Stimulated activated CD4-positive, alpha-beta T cell treated with anti-CD3 and anti-CD28 coated beads, Interleukin-15, amount 100 ng/mL, for 48 hours (primary cell): ENCODE measurements at places on chromosomes 1 and 21.

- no peak for DNase-seq
Observed at GRCh38 chr21:43824333-43825241, 35.2 kb downstream of the RRP1 start.

- no peak for DNase-seq
Observed at GRCh38 chr1:211752951-211753486, 77.5 kb downstream of the LPGAT1 start.

- no peak for DNase-seq
Observed at GRCh38 chr1:24928689-24929397, 1.2 kb downstream of the RUNX3 start.

DNA sequence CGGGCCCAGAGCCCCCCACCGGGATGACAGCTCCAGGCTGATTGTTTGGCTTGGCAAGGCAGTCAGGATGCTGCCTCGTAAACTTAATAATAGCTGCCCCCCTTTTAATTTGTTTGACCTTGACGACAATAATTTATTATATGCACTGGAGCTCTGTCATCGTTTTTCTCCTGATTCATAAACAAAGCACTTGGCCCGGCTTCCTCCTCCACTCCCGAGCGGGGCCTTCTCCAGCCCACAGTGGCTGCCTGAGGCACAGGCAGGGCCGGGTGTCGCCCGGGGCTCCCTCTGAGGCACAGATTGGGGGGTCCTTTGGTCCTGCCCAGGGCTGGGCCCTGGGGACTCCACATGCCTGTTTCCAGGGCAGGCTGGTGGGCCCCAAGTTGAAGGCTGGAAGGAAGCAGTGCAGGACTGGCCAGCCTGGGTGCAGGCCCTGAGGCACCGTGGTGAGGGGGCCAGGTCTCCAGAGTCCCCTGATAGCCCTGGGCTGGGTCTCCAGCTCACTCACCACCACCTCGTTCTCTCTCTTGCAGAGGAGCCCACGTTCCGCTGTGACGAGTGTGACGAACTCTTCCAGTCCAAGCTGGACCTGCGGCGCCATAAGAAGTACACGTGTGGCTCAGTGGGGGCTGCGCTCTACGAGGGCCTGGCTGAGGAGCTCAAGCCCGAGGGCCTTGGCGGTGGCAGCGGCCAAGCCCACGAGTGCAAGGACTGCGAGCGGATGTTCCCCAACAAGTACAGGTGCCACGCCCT is 52.0 kb upstream of the ARHGEF16 start:
- DNase-seq, result no peak

DNA sequence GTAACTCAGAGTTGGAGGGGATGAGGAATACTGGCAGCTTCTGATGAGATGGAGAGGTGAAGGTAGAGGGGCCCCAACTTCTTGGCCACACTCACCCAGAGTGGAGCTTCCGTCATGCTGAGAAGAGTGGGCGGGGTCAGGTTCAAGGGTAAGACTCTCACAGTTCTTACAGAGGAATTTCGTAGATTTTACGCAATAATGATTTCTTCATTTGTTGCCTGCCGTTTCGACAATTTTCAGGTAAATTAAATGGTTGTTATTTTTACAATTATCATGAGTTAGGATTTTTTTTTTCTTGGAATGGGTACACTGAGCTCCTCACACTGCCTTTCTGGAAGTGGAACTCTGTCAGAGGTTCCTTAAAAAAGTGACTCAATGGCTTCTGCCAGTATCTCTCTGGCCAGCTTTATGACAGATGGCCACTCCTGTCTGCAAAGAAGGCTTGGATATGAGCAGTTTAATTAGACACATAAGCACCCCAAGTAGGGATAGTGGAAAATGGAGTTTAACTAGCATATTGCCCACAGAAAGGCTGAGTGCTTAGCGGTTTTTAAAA is 13.8 kb upstream of the NLRP3 start:
- no peak for DNase-seq

DNA sequence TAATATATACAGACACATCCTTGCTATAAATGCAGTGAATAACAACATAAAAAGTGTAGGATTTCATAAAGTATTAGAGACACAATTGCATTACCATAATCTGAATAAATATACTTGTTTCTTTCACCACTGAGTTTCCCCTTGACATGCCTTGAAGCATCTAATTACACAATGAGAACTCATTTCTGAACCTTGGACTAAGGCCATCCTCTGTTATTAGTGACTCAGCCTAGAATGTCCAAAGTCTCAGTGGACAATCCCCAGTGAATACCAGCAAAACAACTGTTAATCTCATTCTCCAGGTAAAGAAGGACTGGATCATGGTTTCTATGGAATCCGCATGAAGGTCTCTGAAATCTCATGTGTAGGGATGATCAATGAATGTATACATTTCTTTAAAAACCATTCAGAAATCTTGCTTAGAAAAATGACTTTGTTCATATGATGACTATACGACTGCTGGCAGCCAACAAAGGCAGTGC is at the start of gene OR2L5:
Gene OR2L5 (plus strand): TSS at position 432 of the 482 bp plus-strand sequence. CDS start 8,288 bp downstream, outside the sequence.
- no peak for DNase-seq
